Stimulated activated CD4-positive, alpha-beta T cell treated with anti-CD3 and anti-CD28 coated beads, Interleukin-1b, Interleukin-23, amount 100 ng/mL, for 1 hour (primary cell): ENCODE measurements at places on chromosomes 5 and 9.

GRCh38 chr5:65364907-65365306 is 116.8 kb downstream of the ADAMTS6 start:
- DNase-seq, result no peak

GRCh38 chr5:458547-459353 is 15.8 kb downstream of the EXOC3 start:
- DNase-seq, result no peak

DNA sequence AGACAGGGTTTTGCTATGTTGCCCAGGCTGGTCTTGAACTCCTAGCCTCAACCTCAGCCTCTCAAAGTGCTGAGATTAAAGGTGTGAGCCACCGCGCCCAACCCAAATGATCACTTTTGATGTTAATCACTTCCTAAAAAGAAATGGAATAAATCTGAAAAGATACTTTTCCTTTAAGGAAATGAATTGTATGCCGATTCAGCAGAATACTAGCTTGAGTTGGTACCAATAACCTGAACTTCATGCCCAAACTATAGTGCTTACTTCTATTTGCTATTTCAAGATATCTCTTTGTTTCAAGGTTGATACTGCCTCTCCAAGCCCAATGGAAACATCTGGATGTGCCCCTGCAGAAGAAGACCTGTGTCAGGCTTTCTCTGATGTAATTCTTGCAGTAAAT is 4.0 kb downstream of the CCNB1 start:
- no peak for DNase-seq

GRCh38 chr5:10036136-10036815 is 213.4 kb downstream of the ATPSCKMT start:
- no peak for DNase-seq

- no peak for DNase-seq
Observed at GRCh38 chr5:144404672-144405071, 234.0 kb downstream of the KCTD16 start.

DNA sequence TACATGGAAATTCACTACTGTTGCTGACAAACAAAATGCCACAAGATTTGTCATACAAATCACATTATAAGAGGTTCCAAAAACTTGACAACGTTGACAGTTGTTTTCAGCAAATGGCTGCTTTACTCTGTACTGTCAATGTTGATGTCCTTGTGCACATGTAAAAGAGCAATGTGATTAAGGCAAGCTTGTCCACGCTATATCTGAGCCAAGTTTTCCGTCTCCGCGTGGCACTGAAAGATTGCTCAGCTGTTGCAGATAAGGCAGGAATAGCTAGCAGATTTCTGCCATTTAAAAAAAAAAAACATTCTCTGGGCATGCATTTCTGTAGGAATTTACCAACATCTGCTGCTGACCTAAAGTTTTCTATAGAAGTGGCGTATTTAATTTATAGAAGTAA is 46.4 kb upstream of the MEF2C start:
- DNase-seq, result no peak

GRCh38 chr9:133558191-133559126 is 24.0 kb downstream of the ADAMTSL2 start:
- no peak for DNase-seq
